ENCODE measurements at places on chromosomes 4 and X. TPM values are rescaled to one million over a fixed set of nuclear protein-coding genes. Genes with fewer than 3 reads are reported as not detected.

The CXCR3 gene
- 4.0 TPM for polyA plus RNA-seq

The SMR3B gene
- polyA plus RNA-seq: 1.1 TPM

The MAGEB17 gene
- 0.02 TPM for polyA plus RNA-seq

The FAM184B gene
- 0.09 TPM for polyA plus RNA-seq

The KLHL13 gene
- polyA plus RNA-seq: 2.9 TPM

The WDR17 gene
- polyA plus RNA-seq: 0.23 TPM

The TAF7L gene
- 0.59 TPM for polyA plus RNA-seq

The TMPRSS11F gene
- 0.18 TPM for polyA plus RNA-seq

The QDPR gene
- polyA plus RNA-seq: 19.5 TPM

The SHOX gene
- polyA plus RNA-seq: 0.02 TPM

The MAOB gene
- polyA plus RNA-seq: 5.0 TPM

- DNase-seq: no peak
Observed at GRCh38 chr4:14771504-14772175, 230.6 kb upstream of the CPEB2 start.

- DNase-seq: no peak
Observed at GRCh38 chr4:99161373-99162099, 17.4 kb upstream of the ADH4 start.

DNA sequence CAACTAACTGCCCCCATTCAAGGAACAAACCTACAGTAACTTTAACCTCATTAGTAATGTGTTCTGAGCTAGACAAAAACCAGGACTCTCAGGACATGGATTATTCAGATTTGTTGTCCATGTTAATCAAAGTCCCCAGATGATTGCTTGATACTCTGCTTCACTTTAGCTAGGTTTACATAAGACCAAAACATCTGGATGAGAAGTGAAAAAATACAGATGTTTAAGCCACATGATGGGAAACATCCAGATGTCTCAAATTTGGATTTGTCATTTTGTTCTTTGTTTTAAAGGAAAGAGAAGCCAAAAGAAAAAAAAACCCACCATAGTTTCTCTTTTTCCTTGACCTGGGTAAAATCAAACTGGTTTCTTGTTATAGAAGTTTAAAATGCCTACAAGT is 48.5 kb upstream of the NRK start:
- DNase-seq: no peak

GRCh38 chrX:7233580-7234406 is 85.8 kb upstream of the PUDP start:
- no peak for DNase-seq

DNA sequence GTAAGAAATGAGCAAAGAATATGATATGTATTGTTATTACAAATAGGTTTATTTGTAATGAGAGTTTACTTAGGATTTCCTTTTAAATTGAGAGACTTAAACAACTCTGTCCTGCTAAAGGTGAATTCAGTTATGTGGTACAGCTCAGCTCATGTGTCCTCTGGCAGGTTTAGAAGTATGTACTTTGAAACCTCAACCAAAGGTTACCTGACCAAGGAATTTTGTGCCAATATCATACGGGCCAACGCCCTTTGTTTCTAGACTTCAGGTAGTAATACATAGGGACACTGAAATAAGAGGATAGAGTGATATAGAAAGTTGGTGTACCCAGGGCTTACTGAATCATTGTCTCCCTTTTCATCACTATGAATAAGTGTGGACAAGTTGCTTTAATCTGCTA is 25.7 kb downstream of the SLAIN2 start:
- no peak for DNase-seq

DNA sequence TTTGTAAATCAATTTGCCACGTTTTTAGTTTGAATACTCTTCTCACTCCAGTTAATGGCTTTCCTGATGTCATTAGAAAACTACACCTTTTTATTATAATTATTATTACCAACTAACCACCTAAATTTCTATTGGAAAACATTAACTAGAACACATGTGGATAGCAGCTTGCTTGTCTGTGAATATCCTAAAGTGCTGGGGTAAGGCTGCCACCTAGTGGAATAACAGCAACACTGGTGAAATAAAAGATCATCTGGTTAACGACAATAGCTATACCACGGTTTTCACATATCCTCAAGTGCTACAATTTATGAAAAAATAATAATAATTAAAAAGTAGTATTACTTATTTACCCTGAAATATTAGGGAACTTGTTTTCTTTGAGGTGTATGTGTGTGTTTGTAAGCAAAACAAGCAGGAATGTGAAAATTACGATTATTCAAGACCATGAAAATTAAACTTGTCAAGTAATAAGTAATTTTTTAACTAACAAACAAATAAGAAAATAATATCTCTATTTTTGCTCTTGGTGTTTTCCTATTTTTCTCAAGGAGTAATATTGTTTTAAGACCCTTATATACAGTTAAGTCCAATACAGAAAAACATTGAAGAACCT is 130.1 kb upstream of the TECRL start:
- DNase-seq: peak; percentile 4

DNA sequence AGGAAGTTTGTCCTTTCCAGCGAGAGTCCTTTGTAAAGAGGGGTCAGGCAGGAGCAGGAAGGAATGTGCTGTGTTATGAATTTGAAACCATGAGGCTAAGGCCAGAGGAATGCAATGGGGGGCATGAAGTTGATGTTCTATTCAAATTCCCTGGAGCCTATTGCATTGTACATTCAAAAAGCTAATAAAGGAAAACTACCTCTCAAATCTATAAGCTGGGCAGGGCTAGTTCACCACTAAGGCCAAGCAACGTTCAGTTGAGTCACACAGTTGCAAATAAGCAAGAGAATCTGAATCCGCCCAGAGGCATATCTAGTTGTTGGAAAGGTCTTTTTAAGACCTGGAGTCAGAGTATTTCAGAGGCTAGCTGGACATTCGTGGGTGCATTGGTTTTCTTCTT is 148.3 kb downstream of the DCTD start:
- DNase-seq: no peak

- no peak for DNase-seq
Observed at GRCh38 chr4:98510757-98511517, 147.5 kb downstream of the TSPAN5 start.

GRCh38 chr4:61782133-61782532 is 582.0 kb downstream of the ADGRL3 start:
- DNase-seq: no peak

GRCh38 chr4:37095925-37096324 is 148.6 kb upstream of the NWD2 start:
- no peak for DNase-seq

GRCh38 chr4:85756938-85757337 is 282.0 kb downstream of the ARHGAP24 start:
- DNase-seq: no peak

GRCh38 chr4:1767770-1768366 is 25.2 kb upstream of the FGFR3 start:
- no peak for DNase-seq

DNA sequence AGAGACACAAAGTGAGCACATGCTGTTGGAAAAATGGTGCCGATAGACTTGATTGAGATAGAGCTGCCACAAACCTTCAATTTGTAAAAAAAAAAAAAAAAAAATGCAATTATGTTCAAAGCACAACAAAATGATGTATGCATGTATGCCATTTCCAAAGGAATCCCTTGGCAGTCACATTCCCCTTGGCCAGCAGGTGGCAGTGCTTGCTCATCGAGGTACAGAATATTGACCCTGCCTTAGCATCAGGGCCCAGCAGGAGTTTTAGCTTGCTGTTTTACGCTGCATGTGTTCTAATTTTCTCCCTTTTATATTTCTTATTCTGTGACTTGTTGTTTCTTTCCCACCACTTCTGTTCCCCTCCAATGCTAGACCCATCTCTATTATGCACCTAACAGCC is 34.5 kb upstream of the CYBB start:
- peak; percentile 71 for DNase-seq

DNA sequence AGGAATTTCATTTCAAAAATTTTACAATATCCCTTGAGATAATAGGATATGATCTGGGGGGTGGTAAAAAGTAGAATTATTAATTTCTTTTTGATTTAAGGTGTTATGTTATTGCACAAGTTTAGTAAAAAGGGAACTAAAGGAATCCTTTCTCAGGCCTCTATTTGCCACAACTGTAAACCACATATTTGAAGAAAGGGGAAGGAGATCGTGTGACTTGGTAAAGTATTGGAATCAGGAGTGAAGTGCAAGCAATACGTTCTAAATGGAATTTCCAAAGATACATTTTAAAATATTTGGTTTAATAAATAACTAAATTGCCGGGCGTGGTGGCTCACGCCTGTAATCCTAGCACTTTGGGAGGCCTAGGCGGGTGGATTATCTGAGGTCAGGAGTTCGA is 35.3 kb upstream of the SCRG1 start:
- no peak for DNase-seq

GRCh38 chr4:156252358-156252921 is 298.8 kb upstream of the CTSO start:
- DNase-seq: no peak

DNA sequence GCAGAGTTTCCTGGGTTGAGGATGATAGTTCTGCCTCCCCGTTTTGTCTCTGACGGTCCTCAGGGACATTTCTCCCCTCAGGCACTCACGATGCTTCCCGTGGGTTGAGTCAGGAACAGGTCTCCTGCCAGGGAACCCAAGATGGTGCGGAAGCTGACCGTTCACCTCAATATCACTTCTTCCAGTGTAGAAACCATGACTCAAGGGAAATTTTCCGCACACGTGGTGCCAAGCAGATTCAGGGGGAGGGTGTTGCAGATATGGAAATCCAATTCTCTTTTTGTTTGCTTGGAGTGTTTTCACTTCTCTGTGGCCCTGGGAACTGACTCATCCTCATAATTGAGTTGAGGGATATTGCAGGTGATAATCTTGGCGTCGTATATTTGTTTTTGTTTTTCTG is 46.7 kb downstream of the CXorf49B start:
- DNase-seq: no peak

GRCh38 chrX:101655534-101655933 is 4.1 kb downstream of the ARMCX2 start:
- no peak for DNase-seq

DNA sequence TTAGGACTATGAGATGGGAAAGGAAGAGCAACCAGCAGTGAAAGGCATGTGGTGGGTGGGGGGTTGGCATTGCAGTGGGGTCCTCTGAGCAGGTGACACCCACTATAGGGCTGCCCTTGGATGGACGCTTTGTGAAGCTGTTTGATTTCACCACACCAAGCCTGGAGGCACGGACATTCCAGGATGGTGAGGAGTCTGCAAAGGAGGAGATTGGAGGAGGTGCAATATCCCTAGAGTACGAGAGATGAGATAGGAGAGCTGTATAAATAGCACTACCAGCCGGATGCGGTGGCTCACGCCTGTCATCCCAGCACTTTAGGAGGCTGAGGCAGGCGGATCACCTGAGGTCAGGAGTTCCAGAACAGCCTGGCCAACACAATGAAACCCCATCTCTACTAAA is 42.3 kb downstream of the SHOX start:
- DNase-seq: no peak

DNA sequence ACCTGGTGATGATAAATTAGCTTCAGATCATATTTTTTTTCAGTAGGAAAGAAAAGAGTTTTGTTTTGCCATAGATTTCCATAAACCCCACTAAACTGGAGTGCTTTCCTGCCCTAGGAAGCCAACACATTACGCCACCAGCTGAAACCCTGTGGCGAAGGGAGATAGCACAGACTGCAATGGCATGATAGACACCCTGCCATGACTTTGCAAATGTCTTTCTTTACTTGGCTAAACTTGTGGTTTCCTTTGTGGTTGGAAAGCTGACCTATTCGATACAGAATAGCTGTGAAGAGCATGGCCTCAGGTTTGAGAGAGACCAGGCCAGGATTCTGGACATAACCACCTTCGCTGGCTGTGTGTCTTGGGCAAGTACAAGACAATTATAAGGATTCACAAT is 19.1 kb downstream of the MFAP3L start:
- no peak for DNase-seq

GRCh38 chr4:99722006-99722405 is 64.4 kb upstream of the C4orf54 start:
- DNase-seq: no peak

All from thymus (tissue), 14 donors.